ENCODE measurements at places on chromosomes 7 and 10.

- peak overlapping the region; percentile 55 for H3K27ac ChIP-seq
- peaks cover 2% of the 10 kb centered on the region for H3K27me3 ChIP-seq
- H3K36me3 ChIP-seq, result peaks cover 4% of the 10 kb centered on the region
- H3K4me1 ChIP-seq, result peaks cover 43% of the 10 kb centered on the region
- H3K4me3 ChIP-seq, result no peak overlapping the region
Observed at GRCh38 chr10:14753441-14753840, 21.3 kb downstream of the FAM107B start.

GRCh38 chr10:101843032-101844021 lies at the start of gene KCNIP2:
TSS of gene KCNIP2 (minus strand) at chr10:101843800. CDS start at chr10:101843568, 232 bp downstream.
- H3K4me1 ChIP-seq, result peaks cover 59% of the 10 kb centered on the region
- H3K27me3 ChIP-seq, result peaks cover 56% of the 10 kb centered on the region
- H3K4me3 ChIP-seq, result peak within 1 kb of the TSS; percentile 79
- no peak within 1 kb of the TSS for H3K27ac ChIP-seq
- peak; percentile 71 for DNase-seq

DNA sequence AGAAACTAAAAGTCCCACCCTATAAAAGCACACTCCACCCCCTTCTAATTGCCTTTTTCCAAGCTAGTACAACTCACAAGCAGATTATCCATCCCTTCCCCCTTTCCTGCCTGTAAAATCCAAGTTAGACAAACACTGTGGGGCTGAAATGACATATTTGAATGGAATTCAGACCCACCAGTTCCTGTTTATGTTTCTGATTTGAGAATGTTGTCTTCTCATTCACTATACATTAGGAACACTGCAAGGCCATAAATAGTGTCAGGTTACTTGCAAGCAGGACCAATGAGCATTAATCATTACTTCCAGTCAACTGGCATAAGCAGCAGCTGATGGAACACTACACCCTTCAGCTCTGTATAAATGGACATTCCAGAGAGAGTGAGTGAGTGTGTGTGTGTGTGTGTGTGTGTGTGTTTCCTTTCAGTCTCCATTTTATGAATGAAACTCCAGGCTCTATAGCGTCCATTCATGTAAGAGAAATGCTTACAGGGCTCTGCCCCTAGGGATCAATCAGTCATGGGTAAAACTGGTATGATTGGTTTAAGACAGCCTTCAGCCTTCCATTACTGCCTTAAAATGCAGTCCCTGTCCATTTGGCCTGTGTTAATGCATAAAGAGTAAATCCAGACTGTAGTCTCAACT lies 69.3 kb downstream of the ETV1 start:
- H3K4me3 ChIP-seq, result peak overlapping the region; percentile 69
- peaks cover 26% of the 10 kb centered on the region for H3K4me1 ChIP-seq
- H3K27me3 ChIP-seq, result no peaks in the 10 kb centered on the region
- peaks cover 52% of the 10 kb centered on the region for H3K36me3 ChIP-seq
- H3K27ac ChIP-seq, result peak overlapping the region; percentile 98
- peak; percentile 60 for DNase-seq

GRCh38 chr10:110392868-110393740 lies 88.4 kb upstream of the SMNDC1 start:
- DNase-seq, result no peak
- peaks cover 7% of the 10 kb centered on the region for H3K27me3 ChIP-seq
- no peak overlapping the region for H3K4me3 ChIP-seq
